ENCODE measurements at places on chromosomes 13 and 19.

DNA sequence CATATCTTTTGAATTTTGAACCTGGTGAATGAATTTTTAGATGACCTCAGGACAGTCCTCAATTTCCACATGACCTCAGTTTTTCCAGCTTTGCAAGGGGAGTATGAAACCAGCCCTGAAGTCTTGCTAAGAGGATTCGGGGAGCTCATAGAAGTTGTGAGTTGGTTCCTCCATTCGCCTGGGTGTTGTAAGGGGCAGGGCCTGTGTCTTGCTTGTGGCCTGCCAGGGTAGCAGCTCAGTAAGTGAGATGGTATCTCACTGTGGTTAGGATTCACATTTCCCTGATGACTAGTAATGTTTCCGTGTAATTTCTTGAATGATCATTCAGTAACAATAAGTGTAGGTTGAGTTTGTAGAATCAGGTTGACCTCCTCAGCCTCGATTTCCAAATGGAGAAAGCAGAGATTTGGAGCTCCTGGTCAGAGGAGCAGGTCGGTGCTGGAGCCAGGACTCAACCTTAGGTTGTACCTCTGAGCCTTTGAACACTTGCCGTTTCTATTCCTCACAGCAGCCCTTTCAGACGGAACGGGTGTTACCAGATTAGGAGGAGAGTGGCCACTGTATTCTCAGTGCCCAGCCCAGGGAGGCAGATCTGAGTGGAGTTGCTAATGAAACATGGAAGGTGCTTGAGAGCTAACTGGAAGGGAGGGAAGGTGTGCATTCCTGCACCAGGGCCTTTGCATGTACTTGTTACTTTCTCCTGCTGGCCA lies 14.6 kb downstream of the NACC1 start:
- DNase-seq: no peak

DNA sequence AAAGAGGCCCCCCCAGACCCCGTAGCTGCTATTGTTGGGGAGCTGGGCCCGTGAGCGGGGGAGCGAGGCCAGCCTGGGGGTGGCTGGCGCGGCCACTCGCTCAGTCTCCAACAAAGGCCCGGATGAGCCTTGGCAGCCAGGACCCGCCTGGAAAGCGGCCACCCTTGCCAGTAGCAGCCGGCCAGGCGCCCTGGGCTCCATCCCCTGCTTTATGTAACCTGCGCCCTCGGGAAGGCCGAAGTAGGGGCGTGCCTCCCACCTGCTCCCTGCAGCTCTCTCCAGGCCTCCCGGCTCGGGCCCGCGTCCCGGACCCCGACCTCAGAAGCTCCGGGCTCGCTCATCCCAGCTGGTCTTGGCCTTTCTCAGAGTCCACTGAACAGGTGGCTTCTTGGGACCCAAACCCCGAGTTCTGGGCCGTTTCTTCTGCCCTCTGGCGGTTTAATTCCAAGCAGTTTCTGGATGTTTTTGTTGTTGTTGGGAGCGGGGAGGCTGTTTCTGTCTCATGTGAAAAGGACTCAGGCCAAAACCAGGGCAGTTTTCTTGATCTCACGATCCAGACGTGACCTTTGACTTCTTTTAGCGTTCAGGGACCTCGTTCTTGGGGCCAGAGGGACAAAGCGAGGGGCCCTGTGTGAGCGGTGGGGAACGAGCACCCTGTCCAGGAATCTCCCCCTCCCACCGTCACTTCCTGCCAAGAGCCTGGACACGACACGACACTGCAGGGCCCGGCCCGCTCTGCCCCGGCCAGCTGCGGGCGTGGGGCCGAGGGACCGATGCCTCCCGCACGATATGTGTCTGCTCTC lies 1.2 kb downstream of the CDC34 start:
- DNase-seq: peak; percentile 92

DNA sequence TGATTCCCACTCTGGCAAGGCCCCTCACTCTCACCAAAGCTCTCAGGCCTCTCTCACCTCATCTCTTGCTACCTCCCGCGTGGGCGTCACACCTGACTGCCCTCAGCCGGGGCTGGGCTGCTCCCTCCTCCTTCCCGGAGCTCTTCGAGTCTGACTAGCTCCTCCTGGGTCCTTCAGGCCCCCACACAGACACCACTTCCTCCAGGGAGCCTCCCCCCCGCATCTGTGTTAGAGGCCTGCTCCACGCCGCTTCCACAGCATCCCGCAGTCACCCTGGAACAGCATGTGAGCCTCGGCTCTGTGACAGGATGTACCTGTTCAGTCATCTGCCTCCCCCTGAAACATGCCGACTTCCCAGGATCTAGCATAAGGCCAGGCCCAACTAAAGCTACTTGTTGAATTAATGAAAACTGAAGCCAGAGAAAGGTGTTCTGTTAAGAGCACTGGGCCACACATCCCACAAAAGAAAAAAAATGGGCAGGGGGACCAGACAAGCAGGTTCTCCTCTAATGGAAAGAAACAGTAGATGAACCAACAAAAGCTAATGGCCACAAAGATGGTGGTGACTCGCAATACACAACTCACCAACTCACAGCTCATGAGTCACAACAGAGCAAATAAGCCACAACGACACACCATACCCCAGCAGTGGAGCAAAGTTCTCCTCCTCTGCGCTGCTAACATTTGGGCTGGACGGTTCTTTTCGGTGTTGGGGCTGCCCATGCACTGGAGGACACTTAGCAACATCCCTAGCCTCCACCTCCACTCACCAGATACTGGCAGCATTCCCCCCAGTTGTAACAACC lies 3.0 kb downstream of the PPP6R1 start:
- DNase-seq: no peak

- DNase-seq: no peak
Observed at GRCh38 chr19:43351998-43352746, 1.3 kb upstream of the CD177 start.

DNA sequence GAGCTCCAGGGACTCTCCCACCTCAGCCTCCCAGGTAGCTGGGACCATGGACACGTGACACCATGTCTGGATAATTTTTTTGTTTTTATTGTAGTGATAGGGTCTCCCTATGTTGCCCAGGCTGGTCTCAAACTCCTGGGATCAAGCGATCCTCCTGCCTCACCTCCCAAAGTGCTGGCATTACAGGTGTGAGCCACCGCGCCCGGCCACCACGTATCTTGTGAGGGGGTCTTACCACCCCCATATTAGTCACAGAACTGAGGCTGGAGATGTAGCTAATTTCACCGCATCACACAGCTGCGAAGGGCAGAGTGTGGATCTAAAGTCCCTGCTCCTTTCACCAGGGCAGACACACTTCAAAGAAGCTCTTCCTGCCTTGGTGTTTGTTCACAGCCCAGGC lies 211.8 kb upstream of the SOX1 start:
- no peak for DNase-seq

- DNase-seq: no peak
Observed at GRCh38 chr13:91531646-91532045, 133.2 kb downstream of the GPC5 start.

DNA sequence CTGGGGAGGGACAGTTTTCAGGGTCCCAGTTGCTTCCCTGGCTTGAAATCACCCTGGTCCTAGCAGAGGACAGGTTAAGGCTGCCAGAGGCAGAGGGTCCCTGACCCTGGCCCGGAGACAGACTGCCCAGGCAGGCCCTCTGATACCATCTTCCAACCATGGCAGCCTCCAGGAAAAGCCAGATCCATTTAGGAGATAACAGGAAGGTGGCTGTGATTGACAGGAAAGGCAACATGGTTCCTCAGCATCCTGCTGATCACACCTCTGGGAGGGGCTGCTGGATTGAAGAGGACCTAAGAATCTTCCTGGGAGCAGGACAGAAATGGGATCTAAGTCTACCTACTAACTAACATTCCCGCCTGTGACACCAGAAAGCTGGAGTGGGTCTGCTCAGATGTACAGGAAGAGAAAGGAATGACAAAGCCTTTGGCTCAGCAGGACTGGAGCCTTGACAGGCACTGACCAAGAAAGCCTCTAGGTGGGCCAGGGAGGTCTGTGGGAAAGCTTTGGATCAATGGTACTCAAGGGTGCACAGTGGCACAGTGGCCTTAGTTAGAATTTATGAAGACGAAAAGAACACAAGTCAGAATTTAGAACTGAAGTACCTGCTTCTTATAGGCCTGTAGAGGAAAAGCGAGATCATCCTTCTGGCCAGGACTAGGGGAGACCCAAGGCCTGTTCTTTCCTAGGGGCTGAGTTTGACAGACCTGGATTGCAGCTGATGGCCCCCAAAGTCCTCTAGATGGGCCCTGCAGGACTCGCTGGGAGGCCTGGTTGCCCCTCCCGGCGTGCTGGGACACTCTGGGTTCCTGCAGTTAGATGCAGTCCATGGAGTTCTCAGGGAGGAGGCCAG lies 2.3 kb upstream of the PRKACA start:
- no peak for DNase-seq

DNA sequence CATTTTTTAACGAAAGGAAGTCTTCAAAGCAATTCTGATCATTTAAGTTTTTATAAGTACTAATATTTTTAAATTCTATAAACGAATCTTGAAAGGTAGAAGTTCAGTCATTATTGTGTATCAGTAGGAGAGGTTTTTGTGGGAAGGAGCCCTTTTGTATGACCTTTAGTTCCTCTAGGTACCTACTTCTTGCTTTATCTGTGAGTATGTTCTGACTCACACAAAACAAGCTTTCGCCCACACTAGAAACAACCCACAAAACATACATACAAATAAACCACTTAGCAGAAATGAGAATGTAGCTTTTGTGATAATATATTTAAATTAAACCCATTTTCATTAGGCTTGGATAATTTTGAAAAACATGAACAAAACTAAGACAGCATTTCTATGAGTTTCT lies 27.8 kb downstream of the ERCC5 start:
- no peak for DNase-seq

DNA sequence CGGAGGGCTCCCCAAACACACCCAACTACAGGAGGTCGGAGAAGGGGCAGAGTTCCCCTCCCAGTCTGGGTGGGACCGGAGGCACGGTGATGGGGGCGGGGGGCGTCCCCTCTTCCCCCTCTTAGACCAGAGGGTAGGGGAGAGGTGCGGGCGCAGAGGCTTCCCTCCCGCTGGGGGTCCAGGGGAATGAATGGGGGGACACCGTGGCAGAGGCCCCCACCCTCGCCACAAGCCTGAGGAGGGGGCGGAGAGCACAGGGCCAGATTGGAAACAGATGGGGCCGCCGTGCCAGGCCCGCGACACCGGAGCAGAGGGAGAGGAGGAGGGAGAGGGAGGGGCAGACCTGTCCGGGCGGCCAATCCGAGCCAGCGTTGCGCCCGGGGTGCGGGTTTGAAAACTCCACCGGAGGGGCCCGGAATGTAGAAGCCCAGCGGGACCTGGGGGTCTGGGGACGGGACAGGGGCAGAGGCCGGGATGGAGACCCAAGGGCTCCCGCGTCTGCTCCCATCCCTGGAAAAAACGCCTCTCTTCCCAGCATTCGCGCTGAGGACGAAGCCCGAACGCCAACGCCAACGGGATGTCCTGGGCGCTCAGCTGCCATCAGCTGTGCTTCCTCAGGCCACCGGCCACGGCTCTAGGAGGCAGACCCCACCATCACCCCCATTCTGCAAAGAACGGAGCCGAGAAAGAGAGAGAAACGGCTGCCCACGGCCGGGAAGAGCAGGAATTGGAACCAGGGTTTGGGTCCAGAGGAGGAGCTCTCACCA lies 46.8 kb downstream of the PTPRS start:
- DNase-seq: no peak

GRCh38 chr19:21434967-21435544 lies 38.1 kb downstream of the ZNF493 start:
- DNase-seq: no peak

DNA sequence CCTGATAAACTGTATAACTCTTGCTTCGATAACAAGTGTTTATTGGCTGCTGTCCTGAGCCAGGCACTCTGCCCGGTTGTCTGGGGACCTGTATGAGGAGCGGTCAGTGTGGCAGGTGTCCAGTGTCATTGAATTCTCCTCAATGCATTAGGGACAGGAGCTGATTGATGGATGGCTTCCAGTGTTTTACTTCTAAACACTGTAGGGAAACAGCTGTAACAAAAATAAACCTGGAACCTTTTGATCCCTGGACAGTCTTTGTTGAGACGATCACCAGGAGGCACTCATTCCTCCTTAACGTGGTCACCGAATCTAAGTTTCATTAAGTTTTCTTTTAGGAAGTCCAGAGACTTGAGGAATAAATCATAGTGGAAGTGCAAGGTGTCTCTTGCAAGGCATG lies 17.9 kb downstream of the UBAC2 start:
- peak; percentile 96 for DNase-seq

All from right lobe of liver (tissue), 6 donors.